Activated CD8-positive, alpha-beta T cell treated with anti-CD3 and anti-CD28 coated beads, Interleukin-2, amount 10 ng/mL, durations not matched to agents 7 days and 5 days (primary cell): ENCODE measurements at places on chromosomes 7 and 10.

DNA sequence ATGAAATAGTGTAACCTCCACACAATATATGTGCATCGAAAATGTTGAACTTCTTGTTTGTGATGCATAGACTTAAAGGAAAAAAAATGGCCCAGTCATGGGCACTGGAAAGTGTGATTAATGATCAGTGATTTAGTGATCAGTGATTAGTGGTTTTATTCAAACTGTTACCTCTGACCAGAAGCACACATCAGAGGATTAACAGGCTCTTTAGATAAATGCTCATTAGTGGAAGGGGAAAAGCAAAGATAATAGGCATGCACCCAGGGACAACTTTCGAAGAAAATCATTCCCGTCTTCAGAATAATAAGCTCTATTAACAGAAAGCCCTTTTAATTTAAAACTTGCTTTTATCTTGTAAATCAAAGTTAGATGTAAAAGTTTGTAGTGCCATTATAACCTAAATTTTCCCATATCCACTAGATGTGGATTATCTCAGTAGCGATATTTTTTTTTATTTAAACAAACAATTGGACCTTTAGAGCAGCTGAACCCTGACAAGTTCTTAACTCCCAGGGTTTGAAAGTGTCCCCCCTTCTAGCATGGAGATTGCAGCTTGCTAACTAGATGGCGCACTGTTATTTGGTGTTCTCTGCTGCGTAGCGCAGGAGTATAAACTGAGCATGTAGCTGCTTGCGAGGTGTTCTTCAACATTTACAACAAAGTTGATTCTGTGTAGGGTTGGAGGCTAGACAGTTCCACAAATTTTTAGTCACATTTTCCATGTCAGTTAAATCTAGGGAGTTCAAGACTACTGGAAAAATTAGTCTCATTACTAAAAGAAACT is at the start of gene CREB5:
CREB5 (plus strand) TSS at position 643 of the 787 bp plus-strand sequence. CDS start 397 bp downstream, outside the sequence.
- no peak for DNase-seq

GRCh38 chr10:86366033-86366901 is at the start of gene GRID1:
GRID1 (minus strand) TSS chr10:86366795.
- DNase-seq = no peak

- DNase-seq = no peak
These were observed 382.7 kb downstream of the PAXIP1 start for GRCh38 chr7:154620141-154620755.

DNA sequence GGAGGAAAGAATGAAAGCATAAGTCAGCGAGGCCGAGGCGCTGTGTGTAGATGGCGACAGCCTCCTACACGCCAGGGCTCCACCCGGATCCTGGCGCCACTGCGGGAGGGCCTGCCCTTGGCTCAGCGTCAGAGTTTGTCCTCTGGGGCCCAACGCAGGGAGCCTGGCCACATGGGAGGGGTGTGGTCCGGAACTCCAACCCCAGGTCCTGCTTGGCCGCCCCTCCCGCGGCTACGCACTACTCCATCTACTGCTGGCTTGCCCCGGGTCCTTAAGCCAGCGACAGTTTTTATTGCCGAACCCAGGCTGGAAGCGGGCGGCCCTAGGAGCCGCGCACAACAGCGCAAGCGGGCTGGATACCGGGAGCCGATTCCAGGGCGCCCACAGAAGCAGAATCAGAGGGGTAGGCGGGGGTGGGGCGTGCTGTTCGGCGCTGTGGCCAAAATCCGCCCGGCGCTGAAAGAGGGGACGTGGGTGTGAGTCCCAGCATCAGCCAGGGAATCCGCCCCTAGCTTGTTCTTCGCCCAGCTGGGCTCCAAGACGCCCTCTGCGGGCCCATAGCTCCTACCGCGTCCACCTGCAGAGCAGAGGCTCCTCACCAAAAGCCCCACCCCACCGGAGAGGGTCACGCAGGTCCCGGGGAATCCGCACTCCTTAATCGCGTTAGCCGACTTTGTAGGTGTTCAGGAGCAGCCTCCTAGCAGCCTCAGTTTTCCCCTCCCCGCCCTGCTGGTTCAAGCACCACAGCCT is 4.5 kb downstream of the KAZALD1 start:
- DNase-seq = peak; percentile 68

DNA sequence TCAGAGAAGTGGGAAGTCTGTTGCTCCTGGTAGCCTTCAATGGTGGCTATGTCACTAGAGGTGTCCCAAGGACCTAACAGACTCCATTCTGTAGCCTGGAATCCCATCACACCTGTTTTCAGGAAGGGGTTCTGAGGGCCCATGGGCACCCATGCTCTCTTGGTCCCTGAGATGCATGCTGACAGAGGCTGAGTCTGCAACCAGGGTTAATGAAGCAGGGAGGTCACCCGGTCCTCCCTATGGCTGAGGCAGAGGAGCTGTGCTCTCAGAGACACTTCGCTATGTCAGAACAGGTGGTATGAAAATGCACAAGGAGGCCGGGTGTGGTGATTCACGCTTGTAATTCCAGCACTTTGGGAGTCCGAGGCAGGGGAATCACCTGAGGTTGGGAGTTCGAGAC is 452.1 kb downstream of the TCERG1L start:
- DNase-seq = no peak

- no peak for DNase-seq
These were observed 124.8 kb downstream of the KIAA1217 start for GRCh38 chr10:24333736-24334135.

- DNase-seq = no peak
These were observed 613.1 kb downstream of the KCNMA1 start for GRCh38 chr10:77024461-77024860.
